Choroid plexus epithelial cell (primary cell): ENCODE measurements at places on chromosomes 12 and 14.
A peak's percentile ranks its signal among the peaks of the same experiment; 100 is the strongest.

DNA sequence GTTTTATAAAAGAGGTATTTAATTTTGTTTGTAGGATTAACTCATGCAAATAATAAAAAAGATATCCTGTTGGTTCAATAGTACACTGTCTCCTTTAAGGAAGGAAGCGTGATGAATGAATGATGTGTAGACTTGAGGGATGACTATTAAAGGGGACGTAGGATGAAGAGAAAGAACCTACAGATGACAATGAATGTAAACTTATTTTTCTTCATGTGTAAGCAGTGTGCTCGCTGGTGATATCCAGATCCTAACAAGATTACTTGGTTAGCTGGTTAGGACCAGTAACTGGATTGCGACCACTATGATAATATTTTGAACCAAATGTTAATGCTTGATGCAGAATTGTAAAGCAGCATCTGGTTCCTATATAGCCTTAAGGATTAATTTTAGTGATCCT lies 2.6 kb downstream of the ARF6 start:
- DNase-seq = no peak

- peak; percentile 100 for DNase-seq
Measured at GRCh38 chr12:75511116-75512048, at the start of gene KRR1. Gene KRR1, minus strand, starts transcription at chr12:75511609. Its CDS starts 12 bp downstream, at chr12:75511597.

DNA sequence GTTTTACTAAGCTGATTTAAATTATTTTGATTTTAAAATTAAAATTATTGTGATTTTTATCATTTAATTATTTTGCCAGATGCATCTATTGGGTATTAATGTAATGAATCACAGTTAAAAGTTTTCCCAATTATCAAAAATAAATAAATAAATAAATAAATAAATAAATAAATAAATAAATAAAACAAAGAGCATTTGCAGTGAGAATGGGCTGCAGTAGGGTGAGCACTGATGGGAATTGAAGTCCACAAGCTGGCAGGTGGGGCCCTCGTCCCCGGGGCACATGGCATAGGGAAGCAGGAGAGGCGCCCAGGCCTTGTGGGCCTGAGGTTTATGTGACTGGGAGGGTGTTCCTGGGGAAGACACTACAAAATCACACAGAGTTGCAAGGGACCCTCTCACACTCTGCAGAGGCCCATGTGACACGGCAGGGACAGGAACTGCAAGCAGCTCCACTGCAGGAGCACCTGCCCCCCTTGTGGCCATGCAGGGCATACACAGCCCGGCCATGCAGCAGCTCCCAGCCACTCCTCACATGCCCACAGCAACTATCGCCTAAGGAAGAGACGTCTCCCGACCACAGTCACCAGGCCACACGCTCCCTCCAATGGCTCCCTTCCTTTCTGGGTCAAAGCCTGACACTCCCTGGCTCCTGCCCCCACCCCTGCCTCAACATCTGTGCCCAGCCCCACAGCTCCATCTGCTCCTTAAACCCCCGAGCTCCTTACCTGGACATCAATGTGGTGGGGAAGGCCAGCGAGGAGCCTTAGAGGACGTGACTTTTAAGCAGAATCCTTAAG lies 256.3 kb upstream of the SFSWAP start:
- peak; percentile 3 for DNase-seq

DNA sequence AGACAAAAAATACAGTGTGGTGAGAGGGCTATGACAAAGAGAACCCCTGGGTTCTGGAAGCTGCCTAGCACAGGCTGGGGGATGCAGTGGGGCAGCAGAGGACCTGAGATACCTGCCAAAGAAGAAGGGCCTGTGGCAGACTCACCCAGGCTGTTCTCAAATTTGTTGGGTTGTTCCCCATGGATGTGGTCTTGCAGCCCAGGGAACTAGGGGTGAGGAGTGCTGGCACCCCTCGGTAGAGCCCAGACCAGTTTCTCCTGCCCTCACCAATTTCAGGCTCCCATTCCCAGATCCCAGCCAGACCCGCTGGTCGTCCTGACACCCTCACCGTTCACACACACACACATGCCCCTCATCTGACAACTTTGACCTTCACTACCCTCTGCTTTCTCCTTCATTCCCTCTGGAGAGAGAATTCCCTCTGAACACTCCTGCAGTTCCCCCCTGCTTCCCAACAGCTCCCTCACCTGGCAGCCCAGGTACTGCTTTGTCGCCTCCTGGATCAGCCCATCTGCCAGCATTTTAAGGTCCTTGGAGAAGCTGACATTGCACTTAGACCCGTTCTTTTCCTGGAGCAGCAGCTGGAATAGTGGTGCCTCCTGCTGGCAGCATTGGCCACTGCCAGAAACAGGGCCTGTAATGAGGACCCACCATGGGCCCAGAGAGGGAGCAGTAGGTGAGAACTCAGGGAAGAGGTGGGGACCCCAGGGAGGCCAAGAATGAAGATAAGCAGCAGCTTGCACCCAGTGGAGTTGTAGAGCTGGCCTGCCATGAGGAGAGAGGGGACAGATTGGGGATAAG lies 5.9 kb upstream of the GDF11 start:
- peak; percentile 84 for DNase-seq

GRCh38 chr12:68620519-68621471 lies 10.1 kb downstream of the RAP1B start:
- no peak for DNase-seq

GRCh38 chr14:77498984-77499527 lies 440 bp upstream of the ISM2 start:
- no peak for DNase-seq

DNA sequence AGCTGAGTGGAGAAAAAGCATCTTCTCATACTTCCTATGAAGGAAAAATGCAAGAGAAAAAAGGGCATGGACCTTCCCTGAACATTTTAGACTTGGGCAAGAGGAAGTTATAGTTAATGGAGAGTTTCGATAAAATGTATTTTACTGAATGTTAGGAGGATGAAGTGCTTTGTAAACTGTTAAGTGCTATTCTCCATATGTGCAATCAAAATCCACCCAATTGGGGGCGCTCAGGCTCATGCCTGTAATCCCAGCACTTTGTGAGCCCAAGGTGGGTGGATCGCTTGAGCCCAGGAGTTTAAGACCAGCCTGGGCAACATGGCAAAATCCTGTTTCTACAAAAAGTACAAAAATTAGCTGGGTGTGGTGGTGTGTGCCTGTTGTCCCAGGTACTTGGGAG lies 1.9 kb upstream of the CNPY2 start:
- DNase-seq = no peak

DNA sequence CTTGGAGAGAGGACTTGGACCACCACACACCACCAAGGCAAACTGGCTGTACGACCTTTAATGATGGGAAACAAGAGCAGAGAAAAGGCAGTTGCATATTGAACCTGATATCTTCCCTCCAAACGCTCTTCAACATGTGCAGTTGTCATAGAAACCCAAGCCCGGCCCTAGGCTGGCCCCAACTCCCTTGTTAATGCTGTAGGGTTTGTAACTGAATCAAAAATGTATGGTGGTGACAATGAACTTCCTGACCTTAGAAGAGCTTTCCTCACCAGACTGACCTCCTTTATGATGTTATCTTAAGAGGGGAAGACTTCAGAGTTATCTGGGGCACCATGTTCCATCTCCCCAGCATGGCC lies 12.3 kb downstream of the APOLD1 start:
- no peak for DNase-seq

DNA sequence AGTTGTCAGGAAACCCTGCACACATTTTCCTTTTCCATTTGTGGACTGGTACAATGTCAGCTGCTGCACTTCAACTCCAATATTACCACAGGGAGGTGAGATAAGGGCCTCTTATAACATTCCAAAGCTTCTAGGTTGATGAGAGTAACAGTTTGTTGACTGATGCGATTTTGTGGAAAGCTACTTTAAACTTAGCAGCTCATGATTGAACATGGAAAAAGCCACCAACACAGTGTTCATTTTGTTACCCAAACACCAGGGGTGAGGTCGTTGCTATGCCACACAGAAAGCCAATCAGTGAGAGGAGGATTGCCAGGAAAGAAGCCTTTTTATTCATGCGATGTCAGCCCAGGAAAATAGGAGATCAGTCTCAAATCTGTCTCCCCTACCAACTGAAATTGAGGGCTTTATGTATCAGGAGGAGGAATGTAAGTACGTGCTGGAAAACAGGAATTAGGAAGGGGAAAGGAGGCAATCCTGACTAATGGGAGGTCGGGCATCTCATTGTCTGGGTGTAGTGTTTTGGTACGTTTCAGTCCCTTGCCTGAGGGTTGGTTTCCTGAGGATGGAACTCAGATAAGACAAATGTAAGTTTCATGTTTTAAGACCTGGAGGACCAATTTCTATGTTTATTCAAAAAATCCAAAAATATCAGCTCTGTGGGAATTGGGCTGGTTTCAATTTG lies 92.7 kb upstream of the PLEKHA5 start:
- peak; percentile 49 for DNase-seq

GRCh38 chr14:96081224-96081623 lies 42.1 kb downstream of the C14orf132 start:
- no peak for DNase-seq

- DNase-seq = no peak
Measured at GRCh38 chr14:58907803-58908202, 270.0 kb downstream of the DACT1 start.

GRCh38 chr12:16553457-16553856 lies 52.5 kb downstream of the LMO3 start:
- peak; percentile 14 for DNase-seq

DNA sequence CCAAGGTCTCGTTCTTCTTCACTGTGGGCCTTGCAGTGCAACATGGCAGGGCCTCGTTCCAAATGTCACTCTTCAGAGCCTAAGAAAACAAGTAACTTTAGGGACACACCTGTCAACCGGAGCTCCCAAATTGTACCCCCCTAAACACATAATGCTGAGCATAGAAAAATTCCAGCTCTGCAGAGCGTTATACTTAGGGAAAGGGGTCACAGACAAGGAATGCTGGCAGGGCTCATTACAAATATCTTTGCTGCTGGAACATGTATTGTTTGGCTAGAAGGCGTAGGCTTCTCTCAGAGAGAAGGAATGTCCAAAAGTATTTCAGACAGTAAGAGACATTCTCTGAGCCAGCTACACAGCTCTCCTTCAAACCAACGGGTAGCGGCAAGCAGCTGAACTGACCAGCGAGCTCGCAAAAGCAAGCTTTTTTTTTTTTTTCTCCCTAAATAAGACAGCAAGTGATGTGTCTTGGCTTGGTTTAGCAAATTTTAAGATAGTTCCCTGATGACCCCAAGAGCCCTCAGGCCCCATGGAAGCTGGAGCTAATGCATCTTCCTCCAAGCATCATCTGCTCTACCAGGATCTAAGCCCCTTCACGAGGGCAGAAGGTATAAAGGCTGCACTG lies 24.5 kb downstream of the SSH1 start:
- peak; percentile 96 for DNase-seq

GRCh38 chr14:38107216-38107631 lies 100.5 kb upstream of the SSTR1 start:
- DNase-seq = no peak

- peak; percentile 93 for DNase-seq
Measured at GRCh38 chr12:1779783-1780182, 40.6 kb upstream of the LRTM2 start.

GRCh38 chr14:87992346-87992717 lies 650 bp downstream of the GALC start:
- DNase-seq = no peak

DNA sequence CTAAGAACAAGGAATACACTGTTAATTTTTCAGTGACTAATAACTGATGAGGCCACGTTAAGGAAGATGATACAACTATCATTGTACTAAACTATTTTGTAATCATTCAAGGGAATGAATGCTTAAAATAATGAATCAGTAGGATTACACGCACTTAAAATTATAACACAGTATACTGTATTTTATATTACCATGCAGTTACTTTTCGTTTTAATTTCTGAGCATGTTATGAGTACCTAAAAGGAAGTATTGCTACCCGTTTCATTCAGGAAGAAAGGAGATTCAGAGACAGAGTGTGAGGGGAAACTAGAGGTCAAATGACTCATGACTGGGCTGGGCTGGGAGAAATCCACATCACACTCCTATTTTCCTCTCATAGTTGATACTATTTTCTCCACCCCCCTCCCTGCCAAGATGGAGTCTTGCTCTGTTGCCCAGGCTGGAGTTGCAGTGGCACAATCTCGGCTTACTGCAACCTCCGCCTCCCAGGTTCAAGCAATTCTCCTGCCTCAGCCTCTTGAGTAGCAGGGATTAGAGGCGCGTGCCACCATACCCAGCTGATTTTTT lies 202.0 kb downstream of the PPM1H start:
- DNase-seq = peak; percentile 81

GRCh38 chr12:69657376-69658137 lies 41.5 kb downstream of the BEST3 start:
- DNase-seq = peak; percentile 82

DNA sequence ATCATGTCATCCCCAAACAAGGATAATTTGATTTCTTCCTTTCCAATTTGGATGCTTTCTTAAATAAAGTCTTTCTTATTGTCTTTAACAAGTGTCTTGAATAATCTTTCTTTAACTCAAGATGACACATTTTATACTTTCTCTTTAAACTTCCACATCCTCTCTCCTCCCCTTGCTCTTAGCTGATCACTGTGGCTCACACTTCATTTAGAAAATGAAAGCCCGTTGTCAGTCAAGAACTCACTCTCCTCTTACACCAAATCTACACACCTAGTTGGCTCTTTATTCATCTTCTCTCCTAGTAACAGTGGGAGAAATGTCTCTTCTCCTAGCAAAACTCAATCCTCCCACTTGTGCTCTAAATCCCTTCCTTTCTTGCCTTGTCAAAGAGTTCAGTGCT lies 10.4 kb upstream of the RMST start:
- no peak for DNase-seq

DNA sequence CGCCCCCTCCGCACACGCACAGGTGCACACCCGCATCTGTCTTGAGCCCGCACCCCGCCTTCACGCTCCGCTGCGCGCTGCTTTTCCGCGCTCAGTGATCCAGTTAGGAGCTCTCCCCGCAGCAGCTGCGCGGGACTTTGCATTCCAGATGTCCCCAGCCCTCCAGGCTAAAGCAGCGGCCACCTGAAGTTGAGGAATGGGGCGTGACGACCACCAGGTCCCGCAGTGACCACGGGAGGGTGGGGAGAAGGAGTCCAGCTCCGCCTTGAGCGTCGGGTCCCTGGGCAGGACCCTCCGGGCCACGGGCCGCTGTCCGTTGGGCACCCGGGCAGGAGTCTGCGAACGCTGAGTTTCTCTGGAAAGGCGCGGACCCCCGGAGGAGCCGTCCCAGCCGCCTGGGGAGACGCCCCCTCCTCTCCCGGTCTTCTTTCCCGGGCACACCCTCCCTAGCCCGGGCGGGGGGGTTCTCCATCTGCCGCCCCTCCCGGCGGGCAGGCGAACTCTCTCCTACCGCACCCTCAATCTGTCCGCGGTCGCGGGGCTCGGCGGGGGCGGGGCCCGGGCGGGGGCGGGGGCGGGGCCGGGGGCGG lies 334 bp upstream of the TMEM132C start:
- no peak for DNase-seq

GRCh38 chr12:51889216-51890132 lies 1.6 kb downstream of the ANKRD33 start:
- no peak for DNase-seq

GRCh38 chr12:45259675-45260074 lies 43.8 kb downstream of the ANO6 start:
- DNase-seq = peak; percentile 36

- no peak for DNase-seq
Measured at GRCh38 chr12:8689681-8690080, 8.1 kb upstream of the RIMKLB start.
